Thoracic aorta (tissue), 2 donors: ENCODE measurements at places on chromosomes 1 and 21.

DNA sequence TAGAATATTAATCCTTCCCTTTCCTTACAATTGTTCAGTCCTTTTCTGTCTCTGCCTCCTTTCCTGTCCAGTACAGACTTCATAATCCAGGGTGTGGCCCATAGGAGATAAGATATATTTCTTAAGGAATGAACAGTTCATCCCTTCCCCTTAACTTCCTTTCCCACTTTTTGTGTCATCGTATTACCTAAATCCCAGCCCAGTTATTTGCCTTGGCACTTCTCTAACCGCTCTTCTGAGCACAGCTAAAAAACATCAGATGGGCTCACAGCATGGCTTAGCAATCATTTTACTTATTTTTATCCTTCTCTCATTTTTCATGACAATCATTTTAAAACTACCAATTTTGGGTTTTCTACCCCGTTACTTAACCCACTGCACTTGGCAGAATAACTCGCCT lies 39.6 kb downstream of the F3 start:
- DNase-seq: no peak

DNA sequence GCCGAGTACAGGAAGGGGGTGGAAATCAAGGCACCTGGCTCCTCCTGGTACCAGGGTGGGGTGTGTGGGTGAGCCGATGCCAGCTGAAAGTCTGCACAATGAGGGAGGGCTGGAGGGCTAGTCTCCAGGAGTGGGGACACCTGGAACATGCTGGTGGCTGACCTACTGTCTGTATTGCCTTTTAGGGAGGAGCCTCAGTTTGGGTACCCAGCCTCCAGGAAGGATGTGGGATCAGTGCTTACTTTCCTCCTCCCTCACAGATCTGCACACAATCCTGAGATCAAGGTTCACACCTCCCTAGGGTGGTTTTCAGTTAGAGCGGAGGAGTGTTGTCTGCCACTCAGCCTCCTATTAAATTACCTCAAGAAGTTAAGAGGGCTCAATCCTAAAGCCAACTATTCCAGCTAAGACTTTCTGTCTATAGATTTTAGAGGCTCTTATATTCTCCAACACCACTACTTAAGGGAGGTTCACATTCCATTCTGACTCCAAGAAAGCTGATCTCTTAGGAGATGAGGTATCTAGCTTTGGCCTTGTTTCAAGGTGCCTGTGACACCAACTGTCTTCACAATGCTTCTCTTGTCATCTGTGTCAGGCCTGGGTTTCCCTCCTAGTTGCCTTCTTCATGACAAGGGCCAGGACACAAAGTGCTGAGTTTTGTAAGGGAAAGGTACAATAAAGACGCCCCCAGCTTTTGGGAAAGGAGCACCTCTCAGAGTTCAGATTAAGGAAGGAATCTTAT lies 15.7 kb downstream of the SSR2 start:
- DNase-seq: no peak

DNA sequence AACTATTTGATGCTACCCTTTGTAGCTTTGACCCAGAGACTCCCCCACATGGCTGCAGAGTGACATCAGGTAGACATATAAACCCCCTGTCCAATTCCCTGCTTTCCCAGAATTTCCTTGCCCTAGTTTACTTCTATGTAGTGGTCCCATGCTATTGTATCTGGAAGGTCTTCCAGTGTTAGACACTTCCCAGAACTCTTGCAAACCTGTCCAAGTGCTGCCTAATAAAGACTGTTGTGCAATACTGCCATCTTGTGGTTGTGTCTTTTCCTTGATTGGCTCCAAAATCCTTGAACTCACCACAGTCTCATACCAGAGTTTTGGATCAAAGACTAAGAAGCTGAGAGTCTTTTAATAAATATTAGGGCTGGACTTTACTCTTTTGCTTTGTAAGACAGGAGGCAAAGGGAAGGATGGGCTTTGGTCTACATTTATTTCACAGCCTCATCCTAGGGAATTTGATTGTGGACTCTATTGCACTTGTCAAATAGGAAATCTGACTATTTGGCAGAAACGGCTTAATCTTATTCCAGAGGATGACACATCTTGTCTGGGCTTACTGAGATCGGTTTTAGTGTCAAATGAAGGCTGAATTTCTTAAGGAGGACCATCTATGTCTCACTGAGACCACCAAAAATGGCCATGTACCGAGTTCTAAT lies 169.9 kb downstream of the LRRC7 start:
- DNase-seq: no peak

- no peak for DNase-seq
Measured at GRCh38 chr1:232629250-232630046, 485 bp downstream of the SIPA1L2 start.
